NCI-H2029 treated with DMSO at 0.1 percent for 48 hours (cell line): ENCODE measurements at places on chromosomes 16 and 17.

- DNase-seq = no peak
Observed at GRCh38 chr17:66706851-66707450, 128.0 kb upstream of the CACNG5 start.

GRCh38 chr16:1708768-1709180, 2.8 kb downstream of the MAPK8IP3 start:
- no peak for DNase-seq

DNA sequence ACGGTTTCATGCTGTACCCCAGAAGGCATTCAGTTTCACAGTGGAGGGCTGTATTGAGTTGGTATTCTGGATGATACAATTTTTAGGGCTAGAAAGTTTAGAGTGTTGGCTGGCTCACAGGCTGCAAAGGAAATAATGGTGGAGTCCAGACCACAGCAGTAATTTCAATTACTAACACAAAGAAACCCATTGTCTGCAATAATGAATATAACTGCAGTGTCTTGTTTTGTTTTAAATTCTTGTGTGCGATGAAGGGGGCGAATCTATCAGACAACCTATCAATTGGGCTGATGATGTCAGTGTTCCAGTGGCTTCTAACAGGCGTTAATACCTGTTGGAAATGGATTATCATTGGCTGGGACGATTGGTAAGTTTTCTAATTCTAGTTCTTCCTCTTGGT, 1.5 kb downstream of the SP2 start:
- no peak for DNase-seq

DNA sequence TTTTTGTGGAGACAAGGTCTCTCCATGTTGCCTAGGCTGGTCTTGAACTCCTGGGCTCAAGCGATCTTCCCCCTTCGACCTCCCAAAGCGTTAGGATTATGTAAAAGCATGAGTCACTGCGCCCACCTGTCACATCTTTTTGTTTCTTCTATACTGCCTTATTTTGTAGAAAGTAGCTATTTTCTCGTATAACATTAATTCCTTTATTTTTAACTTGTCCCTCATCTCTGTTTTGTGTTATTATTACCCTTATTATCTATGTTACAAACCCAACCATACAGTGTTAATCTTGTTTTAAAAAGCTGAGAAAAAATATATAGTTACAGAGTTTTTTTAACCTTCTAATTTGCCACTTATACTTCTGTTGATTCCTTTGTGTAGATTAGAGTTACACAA, 1.4 kb upstream of the TXNDC11 start:
- no peak for DNase-seq

- no peak for DNase-seq
Observed at GRCh38 chr16:75222271-75222783, 3.5 kb downstream of the CTRB1 start.

DNA sequence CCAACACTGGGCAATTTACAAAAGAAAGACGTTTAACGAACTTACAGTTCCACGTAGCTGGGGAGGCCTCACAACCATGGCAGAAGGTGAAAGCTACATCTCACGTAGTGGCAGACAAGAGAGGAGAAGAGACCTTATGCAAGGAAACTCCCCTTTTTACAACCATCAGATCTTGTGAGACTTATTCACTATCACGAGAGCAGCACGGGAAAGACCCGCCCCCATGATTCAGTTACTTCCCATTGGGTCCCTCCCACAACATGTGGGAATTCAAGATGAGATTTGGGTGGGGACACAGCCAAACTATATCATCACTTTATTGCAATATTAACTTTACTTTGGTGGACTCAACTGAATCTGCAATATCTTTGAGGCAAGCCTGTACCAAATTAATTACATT, 11.9 kb upstream of the ENGASE start:
- no peak for DNase-seq

DNA sequence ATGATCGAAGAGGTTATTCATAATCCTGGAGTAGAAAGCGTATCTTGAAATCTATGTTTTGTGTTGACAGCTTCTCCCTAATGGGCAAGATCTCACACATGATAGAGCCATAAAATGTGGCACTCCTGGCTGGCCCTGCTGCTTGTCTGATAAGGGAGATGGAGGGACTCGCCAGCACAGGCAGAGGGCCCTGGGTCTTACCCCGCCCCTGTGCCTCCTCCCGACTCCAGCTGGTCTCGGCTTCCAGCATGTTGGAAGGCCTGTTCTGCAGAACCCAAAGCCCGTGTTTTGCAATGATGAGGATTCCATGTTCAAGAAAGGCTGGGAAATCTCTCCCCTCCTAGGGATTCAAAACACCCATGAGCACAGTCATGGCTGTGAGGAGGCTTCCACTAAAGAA, 106.7 kb upstream of the SDK2 start:
- DNase-seq = no peak

DNA sequence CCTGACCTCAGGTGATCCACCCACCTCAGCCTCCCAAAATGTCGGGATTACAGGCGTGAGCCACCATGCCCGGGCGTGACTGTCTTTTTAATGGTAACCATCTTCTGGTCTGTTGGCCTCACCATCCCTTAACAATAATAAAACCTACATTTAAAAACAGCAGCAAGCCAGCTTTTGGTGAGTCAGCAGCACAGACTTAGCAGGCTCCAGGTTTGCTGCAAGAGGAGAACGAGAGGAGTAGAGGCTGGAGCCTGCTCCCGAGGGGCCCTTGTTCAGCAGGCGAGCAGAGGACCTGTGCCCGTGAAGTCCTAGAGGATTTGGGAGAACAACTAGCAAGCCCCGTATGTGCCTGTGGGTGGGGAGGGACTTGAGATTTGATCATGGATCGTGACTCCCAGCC, 35.7 kb downstream of the MYH13 start:
- no peak for DNase-seq

DNA sequence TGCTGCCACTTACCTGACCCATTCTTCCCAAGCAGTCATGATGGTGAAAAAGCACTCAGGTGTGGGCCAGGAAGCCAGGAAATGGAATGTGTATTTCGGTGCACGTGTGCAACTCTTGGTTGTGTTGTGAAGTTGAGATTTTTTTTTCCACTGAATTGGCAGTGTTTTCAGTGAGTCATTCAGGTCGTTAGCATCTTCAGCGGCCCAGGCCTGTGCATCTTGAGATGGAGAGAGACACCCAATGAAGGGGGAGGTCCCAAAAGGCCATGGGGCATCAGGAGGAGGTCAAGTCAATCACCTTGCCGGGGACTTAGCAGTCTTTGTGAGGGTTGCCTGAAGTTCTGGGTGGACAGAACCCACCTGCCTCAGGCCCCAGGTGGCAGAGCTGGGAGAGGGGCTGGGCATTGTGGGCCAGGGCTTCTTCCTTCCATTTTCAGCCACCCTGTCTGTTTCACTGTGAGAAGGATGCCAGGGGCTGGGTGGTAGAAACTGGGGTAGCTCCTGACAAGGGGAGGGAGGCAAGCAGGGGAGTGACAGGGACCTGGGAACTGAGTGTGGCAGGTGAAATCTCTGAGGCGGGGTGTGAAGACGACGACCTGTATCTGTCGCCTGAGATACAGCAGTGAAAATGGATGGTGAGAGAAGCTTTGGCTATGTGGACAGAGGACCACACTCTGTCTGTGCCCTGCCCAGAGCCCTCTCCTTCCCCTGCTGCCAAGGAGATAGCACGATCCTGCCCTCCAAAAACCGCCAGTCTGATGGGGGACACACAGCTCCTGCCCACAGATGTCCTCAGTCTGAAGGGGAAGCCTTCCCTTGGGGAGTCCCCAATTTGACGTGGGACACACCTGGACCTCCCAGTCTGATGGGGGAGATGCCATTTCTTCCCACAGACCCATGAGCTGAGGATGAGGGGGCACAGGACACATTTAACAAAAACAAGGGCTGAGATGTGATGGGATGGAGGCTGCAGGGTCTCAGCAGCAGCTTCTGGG, 11.9 kb downstream of the TBKBP1 start:
- no peak for DNase-seq

DNA sequence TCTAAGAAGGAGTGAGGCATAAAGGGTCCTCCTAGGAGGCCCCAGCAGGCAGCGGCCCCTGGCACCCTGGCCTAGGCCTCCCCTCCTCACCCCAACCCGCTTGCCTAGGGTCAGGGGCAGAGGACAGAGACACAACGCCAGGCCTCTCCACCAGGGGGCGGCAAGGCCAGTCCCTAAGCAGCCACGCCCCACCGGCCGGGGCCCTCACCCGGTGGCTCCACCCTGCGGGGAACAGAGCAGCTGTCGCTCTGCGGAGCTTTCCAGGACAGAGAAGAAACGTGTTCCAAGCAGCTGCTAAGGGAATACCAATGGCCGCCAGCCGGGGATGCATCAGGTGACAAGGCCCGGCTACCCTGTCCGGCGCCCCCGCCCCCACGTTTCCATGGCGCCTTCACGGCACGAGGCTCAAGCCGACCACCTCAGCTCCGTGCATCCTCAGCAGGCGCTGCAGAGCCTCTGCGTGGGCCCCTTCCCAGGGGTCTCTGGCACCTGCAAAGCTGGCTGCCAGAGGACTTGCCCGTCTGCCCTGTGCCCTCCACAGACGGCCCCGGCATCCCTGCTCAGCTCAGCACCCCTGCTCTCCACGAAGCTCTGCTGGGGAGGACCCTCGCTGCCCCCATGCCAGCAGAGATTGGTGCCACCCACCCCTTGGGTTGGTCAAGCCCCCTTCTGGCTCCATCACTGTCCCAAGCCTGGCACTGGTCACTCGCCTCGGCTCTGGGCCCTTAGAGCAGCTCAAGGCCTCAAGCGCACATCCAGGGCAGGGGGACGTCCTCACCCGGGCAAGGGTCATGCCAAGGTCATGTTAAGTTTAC, 5.6 kb downstream of the ZNF598 start:
- peak; percentile 56 for DNase-seq

DNA sequence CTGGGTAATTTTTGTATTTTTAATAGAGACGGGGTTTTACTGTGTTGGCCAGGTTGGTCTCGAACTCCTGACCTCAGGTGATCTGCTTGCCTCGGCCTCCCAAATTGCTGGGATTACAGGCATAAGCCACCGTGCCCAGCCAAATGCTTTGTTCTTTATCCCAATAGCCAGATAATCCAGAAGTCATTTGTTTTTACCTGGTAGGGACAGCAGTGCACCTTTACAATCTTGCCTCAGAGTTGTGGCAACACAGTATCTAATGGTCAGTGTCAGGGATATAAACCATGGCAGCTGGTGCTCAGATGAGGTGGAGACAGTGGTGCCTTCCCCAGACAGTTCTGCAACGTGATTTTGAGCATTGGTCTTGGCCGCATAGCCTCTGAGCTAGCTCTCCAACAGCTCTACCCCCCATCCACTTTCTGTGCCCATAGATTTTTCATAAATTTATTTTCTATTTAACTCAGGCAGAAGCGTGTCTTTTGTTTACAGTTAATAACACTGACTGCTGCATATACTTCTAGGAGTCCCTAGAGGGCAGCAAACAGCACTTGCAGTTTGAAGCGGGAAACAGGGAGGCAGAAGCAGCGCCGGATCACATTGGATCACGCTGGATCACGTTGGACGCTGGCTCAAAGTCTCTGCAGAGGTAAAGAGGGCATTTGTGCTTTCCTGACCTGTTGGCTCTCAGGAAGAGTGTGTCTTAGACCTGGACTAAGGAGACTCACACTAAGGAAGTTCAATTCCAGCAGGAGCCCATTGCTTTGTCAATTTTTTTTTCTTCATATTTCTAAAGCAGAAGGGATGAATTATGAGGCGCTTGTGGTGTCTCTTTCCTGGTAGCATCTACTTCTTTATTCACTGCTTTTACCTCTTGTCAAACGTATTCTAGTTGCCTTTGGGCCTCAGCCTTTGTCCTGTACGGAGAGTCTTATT, 5.1 kb upstream of the GGT6 start:
- DNase-seq = peak; percentile 14
